Heart right ventricle (tissue), 16 donors: ENCODE measurements at places on chromosomes 11 and 22. TPM values are rescaled to one million over a fixed set of nuclear protein-coding genes. Genes with fewer than 3 reads are reported as not detected.

PATE2 gene
- not detected for polyA plus RNA-seq

NELL1 gene
- polyA plus RNA-seq = not detected

WNT7B gene
- not detected for polyA plus RNA-seq

PRR5L gene
- polyA plus RNA-seq = 0.80 TPM

VPS37C gene
- 7.7 TPM for polyA plus RNA-seq

DCHS1 gene
- polyA plus RNA-seq = 6.7 TPM

GRCh38 chr11:109695696-109696095 lies 273.7 kb downstream of the C11orf87 start:
- no peak for DNase-seq

DNA sequence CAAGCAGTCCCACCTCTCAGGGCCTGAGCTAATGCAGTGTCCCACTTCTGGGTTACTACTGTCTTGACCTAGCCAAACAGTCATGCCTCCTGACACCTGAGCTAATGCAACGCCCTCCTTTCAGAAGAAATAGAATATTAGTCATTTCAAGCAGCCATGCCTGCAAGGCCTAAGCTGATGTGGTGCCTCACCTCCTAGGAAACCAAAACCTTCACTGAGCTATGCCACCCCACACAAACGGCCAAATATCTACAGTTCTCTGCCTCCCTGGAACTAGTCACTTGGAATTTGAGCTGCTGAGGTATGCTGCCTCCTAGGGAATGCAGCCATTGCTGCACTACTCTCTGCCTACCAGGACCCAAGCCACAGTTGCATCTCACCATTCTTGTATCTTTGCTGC lies 8.3 kb upstream of the MS4A6E start:
- no peak for DNase-seq

- DNase-seq = no peak
Observed at GRCh38 chr22:25996669-25997068, 172.6 kb upstream of the SEZ6L start.

DNA sequence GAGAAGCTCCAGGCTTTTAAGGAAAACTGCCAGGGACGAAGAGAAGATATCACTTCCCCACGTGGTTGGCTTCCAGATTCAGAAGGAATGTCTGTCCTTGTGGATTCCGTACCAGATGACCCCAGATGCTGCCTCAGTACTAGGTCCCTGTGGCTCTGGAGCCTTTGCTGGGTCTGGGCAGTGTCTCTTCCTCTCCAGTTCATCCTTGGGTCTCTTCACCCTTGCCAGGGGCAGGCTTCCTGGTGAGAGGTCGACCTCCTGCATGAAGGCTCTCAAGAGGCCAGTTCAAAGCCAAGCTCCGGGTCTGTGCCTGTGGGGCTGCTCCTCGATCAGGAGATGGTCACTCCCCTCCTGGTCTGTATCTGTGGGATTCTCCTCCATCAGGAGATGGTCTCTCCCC lies 74.7 kb upstream of the B3GAT1 start:
- DNase-seq = no peak

DNA sequence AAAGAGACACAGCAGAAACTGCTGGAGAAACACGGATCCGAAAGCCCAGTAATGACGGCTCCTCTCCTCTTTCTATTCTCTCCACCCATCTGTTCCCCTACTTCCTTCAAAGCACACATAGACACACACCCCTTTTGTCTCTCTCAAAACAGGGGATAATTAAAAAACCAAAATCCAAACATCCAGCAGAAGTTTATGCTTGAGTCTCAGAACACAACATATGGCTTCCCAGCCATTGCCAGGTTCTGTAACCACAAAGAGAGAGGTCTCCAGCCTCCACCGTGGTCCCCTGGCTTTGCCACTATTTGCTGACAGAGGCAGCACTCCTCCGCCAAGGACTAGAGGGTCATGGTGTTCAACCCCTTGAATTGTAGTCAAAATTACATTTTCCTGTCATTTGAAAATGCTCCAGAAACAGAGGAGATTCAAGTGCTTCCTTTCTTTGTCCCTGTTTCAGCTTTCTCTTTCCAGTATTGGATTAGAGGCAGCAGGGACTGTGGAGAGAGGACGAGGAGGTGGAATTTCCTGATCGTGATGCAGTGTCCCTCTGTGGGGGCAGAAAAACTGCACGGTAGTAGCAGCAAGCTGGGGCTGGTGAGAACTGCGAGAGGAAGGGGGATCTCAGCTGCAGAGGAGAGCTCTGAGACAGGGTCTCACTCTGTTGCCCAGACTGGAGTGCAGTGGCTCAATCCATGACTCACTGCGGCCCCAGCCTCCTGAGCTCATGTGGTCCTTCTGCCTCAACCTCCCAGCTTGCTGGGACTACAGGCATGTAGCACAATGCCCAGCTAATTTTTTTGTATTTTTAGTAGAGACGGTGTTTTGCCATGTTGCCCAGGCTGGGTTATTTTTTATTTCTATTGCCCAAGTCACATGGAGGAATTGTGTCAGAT lies 60.3 kb downstream of the UBASH3B start:
- DNase-seq = no peak

GRCh38 chr11:119663279-119663678 lies 65.7 kb downstream of the NECTIN1 start:
- DNase-seq = no peak

- no peak for DNase-seq
Observed at GRCh38 chr11:68994161-68994893, 13.5 kb upstream of the MRGPRD start.
